ENCODE measurements at places on chromosomes 4 and X.

DNA sequence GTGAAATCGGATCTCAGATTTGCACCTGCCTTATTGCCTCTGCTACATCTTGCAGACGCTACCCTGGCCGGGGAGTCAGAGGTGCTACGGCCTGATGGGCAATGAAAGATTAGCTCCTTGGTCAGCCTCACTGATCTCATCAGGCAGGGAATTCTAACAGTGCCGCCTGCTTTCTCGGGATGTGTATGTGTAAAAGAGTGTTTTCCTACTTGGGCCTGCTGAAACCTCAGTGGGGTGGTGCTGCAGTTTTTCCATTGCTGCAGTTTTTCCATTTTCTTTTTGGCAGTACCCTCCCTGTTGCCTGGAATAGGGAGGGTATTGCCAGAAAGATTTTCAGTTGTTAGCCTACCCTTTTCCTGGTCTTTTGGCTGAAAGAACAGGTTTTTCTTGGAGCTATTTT lies 117.5 kb downstream of the CDKL5 start:
- no peak for DNase-seq

GRCh38 chr4:14848229-14848628 lies 154.1 kb upstream of the CPEB2 start:
- no peak for DNase-seq

GRCh38 chrX:13489454-13489853 lies 79.9 kb upstream of the EGFL6 start:
- peak; percentile 56 for DNase-seq

DNA sequence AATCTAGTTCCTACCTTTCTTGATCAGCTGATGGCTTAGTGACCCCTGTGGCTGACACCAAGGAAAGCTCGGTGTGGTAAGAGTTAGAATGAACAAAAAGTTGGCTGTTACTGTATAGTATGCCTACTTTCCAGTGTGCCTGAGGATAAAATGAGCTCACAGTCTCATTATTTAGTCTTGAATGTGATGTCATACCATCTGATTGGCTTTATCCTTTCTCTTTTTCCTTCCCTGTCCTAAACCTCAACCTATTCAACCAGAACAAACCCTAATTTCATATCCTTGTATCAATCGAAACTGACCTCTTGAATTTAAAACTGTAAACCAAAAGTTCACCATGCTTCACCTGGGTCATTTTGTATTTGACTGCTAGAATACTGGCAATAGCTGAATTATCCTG lies 156.4 kb downstream of the PPARGC1A start:
- no peak for DNase-seq

DNA sequence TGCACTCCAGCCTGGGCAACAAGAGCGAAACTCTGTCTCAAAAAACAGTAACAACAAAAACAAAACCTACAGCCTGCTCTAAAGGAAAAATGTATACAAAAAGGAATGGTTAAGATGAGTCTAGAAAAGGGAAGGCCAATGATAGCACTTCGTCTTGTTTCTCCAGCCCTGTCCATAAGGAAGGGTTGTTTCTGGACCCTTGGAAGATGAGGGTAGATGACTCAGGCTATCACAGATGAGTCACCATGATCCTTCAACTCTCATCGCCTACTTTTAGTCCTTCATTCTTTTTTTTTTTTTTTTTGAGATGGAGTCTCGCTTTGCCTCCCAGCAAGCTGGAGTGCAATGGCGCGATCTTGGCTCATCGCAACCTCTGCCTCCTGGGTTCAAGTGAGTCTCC lies 8.8 kb downstream of the PLA2G12A start:
- no peak for DNase-seq

GRCh38 chr4:1883583-1883982 lies 12.4 kb downstream of the NSD2 start:
- no peak for DNase-seq

DNA sequence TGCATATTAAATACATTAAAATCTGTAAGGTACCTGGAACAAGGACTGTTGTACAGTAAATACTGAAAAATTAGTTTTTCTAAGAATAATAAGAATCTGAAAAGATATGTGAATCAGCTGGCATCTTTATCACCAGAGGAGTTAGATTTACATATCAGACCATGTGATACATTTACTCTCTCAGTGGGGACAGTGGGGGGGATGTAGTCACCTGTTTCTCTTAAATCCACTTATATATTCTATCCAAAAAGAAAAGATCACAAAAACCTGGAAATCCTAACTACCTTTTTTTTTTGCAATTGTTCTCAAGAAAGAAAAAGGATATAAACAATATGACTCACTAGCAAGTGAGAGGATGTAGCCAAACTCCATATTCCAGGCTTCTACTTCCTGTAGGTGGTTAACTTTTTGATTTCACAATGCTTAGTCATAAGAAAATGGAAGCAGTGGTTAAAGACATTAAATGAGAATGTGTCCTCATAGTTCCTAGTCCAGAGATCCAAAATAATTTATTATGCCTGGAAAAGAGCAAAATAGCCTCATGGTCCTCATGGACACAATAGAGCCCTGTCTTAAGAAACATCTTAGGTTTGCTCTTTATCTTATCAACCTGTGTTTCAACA lies 22.5 kb upstream of the MYOZ2 start:
- peak; percentile 53 for DNase-seq

GRCh38 chrX:149950681-149951080 lies 12.4 kb upstream of the EOLA2 start:
- peak; percentile 62 for DNase-seq

DNA sequence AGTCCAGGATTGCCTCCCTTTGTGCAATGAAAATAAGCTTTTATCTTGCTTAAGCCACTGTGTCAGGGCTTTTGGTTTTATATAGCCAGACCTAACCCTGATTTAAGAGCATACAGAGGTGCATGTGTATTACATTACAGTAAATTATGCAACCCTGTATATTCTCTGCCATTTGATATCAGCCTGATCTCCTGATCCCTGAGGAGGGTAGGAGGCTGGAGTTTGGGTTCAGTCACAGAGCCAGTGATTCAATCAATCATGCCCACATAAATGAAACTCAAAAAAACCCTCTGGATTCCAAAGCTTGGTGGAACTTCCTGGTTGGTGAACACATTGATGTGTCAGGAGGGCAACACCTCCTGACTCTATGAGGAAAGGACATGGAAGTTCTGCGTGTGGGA lies 7.3 kb upstream of the KLHL8 start:
- no peak for DNase-seq

GRCh38 chr4:138851391-138852335 lies 163.9 kb upstream of the NOCT start:
- no peak for DNase-seq

- DNase-seq, result no peak
These were observed 34.9 kb downstream of the NOCT start for GRCh38 chr4:139050446-139050845.

DNA sequence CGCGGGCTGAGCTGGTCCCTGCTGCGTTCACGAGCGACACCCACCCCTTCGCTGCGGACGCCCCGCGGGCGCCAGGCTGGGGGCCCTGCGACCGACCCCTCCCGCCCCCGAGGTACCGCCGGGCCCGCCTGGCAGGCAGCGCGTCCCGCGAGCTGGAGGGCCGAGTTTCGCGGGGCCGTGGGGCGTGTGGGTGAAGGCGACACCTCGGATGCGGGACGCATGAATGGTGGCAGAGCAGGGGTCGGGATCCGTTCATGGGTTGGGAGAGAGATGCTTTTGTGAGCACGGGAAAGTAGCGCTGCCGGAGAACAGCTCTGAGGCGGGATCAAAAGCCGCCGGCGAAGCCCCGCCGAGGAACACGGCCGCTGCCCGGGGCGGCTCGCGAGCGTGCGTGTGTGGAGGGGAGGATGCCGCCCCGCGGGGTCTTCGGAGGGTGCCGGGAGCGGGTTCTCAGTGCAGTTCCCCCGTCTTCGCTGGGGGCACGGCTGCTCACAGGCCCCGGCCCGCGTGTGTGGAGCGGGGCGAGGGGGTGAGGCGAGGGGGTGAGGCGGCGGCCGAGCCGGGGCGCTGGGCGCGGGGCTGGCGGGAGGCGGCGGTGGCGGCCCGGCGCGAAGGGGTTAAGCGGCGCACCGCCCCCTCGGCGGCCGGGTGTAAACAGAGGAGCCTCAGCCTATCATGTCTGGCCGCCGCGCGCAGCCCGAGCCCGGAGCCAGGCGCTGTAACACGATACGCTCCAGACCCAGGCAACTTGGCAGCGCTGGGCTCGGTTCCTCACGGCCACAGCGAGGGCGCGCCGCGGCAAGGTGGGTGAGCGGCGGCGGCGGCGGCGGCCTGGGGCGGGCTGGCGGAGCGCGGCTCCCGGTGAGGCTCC lies 205.3 kb downstream of the TENM3 start:
- DNase-seq, result peak; percentile 89

GRCh38 chr4:156173937-156174336 lies 220.3 kb upstream of the CTSO start:
- DNase-seq, result no peak

DNA sequence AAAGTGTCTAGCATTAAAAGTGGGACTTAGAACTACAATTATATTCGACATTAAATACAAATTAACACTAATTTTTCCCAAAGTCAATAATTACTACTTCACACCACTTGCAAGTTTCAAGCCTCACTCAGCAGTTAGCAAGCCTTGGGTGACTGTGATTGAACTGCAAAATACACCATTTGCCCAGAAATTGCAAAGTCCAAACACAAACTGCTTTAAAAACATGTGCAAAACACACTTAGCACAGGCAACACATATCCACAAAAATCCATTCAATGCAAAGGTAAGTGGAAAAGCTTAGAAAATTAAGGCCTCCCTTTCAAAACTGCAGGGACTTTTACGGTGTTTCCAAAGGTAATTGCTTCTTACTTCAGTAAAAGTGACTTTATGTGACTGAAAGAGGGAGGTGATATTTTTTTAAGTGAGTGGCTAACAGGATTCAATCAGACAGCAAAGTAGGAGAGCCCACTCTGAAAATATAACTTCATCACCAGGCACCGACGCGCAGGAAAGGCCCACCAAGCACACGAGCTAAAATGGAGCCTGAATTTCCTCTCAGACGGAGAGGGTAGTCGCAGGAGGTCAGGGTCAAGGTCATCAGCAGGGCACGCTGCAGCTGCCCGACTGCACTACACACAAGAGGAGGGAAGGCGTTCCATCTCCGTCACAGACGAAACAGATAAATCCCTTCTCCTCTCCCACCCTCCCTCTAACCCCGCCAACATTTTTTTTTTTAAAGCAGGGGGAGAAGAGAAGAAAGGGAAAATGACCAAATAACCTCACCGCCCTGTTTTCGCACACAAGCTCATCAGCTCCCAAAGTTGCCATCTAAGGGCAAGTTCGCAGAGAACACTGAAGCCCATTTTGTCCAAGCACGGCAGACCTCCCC lies 3.1 kb downstream of the ZNF827 start:
- peak; percentile 79 for DNase-seq

DNA sequence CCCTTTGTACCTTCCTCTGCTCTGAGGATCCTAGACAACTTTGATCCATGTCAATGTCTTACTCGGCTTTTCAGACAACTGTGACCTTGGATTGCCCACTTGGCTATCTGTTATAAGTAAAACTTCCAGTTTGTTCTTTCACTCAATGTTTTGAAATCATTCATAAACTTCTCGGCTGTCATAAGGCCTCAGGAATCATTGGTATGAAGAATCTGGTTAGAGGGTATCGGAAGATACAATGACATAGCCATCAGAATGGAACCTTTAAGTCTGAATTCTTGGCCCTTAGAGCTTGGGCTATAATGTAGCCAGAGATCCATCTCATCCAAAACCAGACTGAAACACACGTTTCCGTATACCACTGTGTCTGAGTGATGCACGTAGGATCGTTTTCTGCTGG lies 59.0 kb upstream of the WDR1 start:
- DNase-seq, result no peak

DNA sequence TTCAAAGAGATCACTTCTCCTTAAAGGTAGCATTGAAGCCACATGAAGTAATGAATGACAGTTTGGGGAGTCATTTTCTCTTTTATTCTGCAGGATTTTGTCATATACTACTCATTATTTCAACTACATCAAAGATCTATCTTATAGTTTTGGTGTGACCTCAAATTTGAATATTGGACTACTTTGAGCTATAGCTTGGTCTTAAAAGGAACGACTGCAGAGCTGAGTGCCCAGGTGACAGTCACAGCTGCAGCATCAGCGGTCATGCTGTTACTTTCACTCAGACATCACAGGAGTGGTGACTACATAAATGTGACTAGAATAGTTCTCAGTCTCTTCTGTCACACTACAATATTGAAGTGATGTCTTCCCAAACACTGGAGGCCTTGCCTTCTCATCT lies 10.7 kb upstream of the SPCS3 start:
- no peak for DNase-seq

GRCh38 chr4:99395595-99396364 lies 39.4 kb downstream of the ADH7 start:
- DNase-seq, result no peak
